ENCODE measurements at places on chromosomes 12 and 14.
A peak's percentile ranks its signal among the peaks of the same experiment; 100 is the strongest.

- peaks cover 6% of the 10 kb centered on the region for H3K36me3 ChIP-seq
- H3K4me1 ChIP-seq = peaks cover 19% of the 10 kb centered on the region
- no peak for DNase-seq
- no peak overlapping the region for H3K27ac ChIP-seq
These were observed 211.4 kb upstream of the OR4E1 start for GRCh38 chr14:21884995-21885394.

GRCh38 chr14:85853996-85854526, 324.1 kb downstream of the FLRT2 start:
- H3K4me1 ChIP-seq = no peaks in the 10 kb centered on the region
- no peaks in the 10 kb centered on the region for H3K36me3 ChIP-seq
- H3K27ac ChIP-seq = no peak overlapping the region

GRCh38 chr14:65927931-65928356, 515.4 kb downstream of the FUT8 start:
- H3K36me3 ChIP-seq = no peaks in the 10 kb centered on the region
- no peak overlapping the region for H3K4me3 ChIP-seq
- DNase-seq = peak; percentile 93
- H3K27ac ChIP-seq = peak overlapping the region; percentile 59
- H3K27me3 ChIP-seq = peaks cover 5% of the 10 kb centered on the region

GRCh38 chr12:4962539-4963486, 53.1 kb downstream of the KCNA1 start:
- no peak for DNase-seq
- peaks cover 25% of the 10 kb centered on the region for H3K27me3 ChIP-seq
- no peak overlapping the region for H3K27ac ChIP-seq
- no peaks in the 10 kb centered on the region for H3K4me1 ChIP-seq
- no peak overlapping the region for H3K4me3 ChIP-seq

- H3K36me3 ChIP-seq = no peaks in the 10 kb centered on the region
- no peaks in the 10 kb centered on the region for H3K27me3 ChIP-seq
- no peak overlapping the region for H3K4me3 ChIP-seq
- no peaks in the 10 kb centered on the region for H3K4me1 ChIP-seq
- H3K27ac ChIP-seq = no peak overlapping the region
- no peak for DNase-seq
These were observed 226.6 kb downstream of the ALG10B start for GRCh38 chr12:38543151-38543550.

Measured in activated CD4-positive, alpha-beta T cell treated with anti-CD3 and anti-CD28 coated beads for 36 hours (primary cell).